Smooth muscle cell of the brain vasculature (primary cell): ENCODE measurements at places on chromosomes 2 and 18.

GRCh38 chr18:394987-395362 is 105.5 kb downstream of the COLEC12 start:
- no peak for DNase-seq

- no peak for DNase-seq
These were observed 198.1 kb upstream of the SLC39A10 start for GRCh38 chr2:195458936-195459335.

- no peak for DNase-seq
These were observed 360.9 kb downstream of the ERBB4 start for GRCh38 chr2:212177724-212178123.

DNA sequence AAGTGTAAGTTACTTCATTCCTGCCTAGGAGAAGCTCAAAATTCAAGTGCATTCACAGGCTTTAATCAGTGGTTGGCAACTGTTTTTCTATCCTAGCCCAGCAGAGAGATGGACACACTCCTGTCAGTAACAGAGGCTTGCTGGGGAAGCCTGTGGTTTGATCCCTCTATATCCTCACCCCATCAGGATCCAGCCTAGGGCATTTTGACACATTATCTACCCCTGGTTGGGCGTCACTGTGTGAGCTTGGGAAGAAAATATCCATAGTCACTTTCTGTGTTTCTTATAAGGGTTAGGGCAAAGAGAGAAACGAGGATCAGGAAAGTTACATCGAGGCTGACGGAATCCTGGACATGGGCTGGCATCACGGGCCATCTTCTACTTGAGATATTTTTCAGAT is 10.0 kb downstream of the NT5DC4 start:
- DNase-seq = no peak

GRCh38 chr2:17373741-17374140 is 144.5 kb downstream of the RAD51AP2 start:
- no peak for DNase-seq

DNA sequence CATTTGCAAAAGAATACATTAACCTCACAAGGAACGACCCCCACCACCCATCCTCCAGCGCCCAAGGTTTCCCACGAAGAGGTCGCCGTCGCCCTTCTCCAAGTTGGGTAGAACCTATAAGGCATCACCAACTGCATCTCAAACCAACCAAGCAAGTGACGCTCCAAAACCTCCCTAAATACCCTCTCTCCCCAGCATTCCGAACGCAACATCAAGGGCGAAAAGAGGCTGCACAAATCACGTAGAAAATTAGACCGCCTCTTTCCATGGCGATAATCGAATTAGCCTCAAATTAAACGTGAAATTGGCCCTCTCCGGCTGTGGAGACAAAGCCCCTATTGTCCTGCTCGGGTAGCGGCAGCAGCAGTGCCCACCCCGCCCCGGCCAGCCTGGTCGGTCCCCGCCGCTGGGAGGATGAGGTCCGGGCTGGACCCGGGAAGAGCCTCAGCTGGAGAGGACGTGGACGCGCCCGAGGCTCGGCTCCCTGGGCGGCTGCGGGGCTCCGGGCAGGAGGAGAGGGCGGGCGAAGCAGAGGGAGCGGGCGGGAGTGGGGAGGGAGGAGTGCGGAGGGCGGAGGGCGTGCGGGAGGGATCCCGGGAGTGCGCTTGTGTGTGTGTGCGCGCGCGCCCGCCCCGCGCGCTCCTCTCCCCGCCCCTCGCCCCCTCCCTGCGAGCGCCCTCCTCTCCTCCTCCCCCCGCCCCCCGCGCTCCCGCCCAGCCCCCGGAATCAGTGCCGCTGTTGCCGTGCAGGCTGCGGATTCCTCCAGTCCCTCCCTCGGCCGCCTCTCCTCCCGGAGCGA is at the start of gene SPTBN1:
SPTBN1 (plus strand) TSS at position 765 of the 799 bp plus-strand sequence. CDS start 70,092 bp downstream, outside the sequence.
- DNase-seq = peak; percentile 72

DNA sequence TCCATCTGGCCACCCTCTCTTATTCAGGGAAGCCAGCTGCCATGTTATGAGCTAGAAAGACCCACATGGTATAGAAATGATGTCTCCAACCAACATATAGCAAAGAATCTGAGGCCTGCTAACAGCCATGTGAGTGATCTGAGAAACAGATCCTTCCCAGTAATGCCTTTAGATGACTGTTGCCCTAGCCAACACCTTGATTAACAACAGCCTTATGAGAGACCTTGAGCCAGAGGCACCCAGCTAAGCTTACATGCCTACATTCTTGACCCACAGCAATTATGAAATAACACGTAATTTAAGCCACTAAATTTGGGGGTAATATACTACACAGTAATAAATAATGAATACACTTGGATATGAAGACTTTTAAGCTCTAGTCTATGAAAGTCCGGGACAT is 13.0 kb downstream of the KANSL1L start:
- DNase-seq = no peak

- DNase-seq = no peak
These were observed 587 bp downstream of the SUMO1 start for GRCh38 chr2:202237787-202238233.

GRCh38 chr18:8895987-8896619 is 190.7 kb downstream of the MTCL1 start:
- DNase-seq = no peak

GRCh38 chr2:150045601-150046000 is 441.9 kb downstream of the RND3 start:
- no peak for DNase-seq

DNA sequence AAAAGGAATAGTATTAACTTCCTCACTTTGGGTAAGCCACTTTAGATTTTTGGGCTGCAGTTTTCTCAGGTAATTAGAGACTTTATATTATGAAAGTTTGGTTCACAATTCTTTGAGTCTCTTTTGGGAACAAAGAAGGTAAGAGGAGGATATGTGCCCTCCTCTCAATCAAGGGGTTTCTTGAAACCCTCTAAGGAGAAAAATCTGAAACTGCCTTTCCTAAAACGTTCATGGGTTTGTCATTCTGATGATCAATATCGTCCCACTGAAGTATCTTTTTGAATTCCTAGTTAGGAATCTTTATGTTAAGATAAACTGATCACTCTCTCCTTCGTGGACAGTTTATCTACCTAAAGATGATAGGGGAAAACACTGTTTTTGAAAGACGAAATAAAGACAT is 42.4 kb upstream of the AKAIN1 start:
- DNase-seq = no peak

DNA sequence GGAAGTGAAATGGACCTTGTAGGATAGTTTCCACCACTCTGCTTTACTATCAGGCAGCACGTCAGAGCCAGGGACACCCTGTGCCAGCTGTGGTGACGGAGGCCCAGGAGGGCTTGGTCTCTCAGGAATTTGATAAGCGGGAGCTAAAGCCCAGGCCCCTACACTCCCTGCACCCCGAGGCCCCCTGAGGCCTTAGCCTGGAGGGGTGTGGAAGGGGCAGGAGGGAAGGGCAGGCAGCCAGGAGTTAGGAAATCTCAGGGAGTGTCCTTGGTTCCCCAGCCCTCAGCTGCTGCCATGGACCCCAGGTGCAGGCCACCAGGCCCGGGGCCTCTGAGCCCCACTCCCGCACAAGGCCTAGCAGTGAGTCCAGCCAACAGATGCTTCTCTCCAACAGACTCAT is 38.2 kb downstream of the PDIA6 start:
- DNase-seq = no peak

- DNase-seq = no peak
These were observed 2.6 kb upstream of the STON1 start for GRCh38 chr2:48527226-48527885.

- DNase-seq = no peak
These were observed 15.0 kb upstream of the CTDP1 start for GRCh38 chr18:79664525-79665125.

DNA sequence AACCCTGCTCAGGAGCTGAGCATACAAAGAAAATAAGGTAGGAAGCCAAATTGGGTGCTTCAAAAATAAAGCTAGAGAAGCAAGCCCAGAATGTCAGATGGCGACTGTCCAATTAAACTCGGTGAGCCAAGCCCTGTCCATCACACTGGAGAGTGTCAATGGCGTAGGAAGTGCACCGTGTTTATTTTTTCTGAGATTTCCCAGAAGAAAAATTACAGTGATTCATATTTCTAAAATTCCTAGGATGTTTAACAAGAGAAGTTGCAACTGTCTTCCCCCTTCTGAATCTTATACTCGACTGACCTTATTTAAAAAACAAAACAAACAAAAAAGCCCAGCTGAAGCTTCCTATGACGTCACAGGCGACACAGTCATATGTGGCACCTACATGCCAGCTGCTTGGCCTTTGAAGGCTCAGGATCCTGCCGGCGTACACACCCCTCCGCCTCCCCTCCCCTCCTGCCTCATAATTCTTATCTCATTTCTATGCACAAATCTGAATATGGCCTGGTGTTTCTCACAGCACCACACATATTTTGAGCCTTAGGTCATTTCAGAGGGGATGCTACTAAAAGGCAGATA is 60.8 kb downstream of the MBP start:
- DNase-seq = peak; percentile 84

DNA sequence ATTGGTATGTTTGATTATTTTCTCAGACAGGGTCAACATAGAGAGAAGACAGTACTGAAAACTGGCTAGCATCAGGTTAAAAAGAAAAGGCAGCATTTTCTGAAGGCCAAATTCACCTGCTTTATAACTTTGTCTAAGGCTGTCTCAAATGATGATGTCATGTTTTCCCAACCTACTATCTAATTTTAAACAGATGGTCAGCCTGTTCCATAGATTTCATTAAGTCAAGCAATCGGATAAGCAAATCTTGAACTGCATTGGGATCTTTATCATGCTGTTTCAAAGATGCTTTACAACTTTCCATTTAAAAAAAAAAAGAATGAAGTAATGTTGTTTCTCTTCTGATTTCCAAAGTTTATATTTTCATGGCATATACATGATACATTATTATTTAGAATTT is 56.3 kb upstream of the SPOPL start:
- no peak for DNase-seq

- no peak for DNase-seq
These were observed 58.3 kb downstream of the RDH14 start for GRCh38 chr2:18502142-18502541.

DNA sequence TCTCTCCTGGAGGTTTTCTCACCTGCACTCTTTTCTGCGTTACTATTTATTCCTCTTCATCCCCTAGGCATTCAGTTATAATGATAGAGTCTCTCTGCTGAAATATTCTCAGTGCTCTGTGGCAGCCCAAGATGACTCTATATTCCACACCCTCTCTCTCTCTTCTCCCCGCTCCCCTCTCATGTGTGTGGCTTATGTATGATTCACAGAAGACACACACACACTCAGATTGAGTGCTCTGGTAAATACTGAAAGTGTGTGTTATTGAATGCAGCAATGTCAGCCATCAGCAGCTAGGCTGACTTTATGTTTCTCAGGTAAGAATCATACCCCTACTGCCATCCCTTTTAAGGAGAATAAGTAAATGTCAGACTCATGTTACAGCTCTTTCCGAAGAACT is 201.2 kb downstream of the SLC4A10 start:
- no peak for DNase-seq

GRCh38 chr2:160700021-160700814 is 206.6 kb upstream of the RBMS1 start:
- no peak for DNase-seq

- DNase-seq = no peak
These were observed 296.6 kb upstream of the CRIM1 start for GRCh38 chr2:36058953-36059352.

GRCh38 chr18:75400366-75400765 is 27.1 kb downstream of the SMIM21 start:
- DNase-seq = no peak

GRCh38 chr18:79625195-79625923 is 54.2 kb upstream of the CTDP1 start:
- DNase-seq = no peak

GRCh38 chr2:111219285-111219684 is 98.6 kb downstream of the BCL2L11 start:
- DNase-seq = no peak

DNA sequence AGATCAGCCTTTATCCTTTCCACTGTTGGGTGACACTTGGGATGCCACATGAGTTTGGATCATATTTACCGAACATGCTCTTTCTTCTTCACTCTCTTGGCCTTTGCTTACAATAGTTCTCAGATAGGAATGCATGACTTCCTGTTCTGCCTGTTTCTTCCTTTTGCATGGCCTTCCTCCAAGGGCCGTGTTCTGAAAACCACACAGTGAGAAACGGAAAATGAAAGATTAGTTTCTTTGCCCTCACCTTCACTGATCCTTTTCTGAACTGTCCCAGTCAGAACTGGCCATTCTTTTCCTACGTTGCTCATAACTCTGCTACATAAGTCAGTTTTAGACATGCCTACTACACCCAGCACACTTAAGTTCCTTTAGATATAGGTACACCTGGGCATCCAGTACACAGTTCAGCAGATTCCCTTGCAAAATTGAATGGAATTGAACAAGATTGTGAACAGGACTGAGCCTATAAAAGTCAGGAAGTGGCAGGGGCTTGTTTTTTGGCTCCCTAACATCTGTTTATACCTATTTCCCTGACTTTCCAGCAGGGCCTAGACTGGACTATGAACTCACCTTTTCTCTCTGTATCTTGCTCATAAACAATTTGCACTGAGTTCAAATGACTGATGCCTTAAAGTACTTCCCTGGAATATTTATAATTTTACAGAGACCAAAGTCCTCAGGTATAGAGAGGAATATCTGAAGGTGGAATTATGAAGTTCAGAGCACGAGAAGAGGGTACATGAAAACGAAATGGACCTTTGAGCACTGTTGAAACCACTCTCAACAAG is 186.4 kb upstream of the ST6GAL2 start:
- no peak for DNase-seq

DNA sequence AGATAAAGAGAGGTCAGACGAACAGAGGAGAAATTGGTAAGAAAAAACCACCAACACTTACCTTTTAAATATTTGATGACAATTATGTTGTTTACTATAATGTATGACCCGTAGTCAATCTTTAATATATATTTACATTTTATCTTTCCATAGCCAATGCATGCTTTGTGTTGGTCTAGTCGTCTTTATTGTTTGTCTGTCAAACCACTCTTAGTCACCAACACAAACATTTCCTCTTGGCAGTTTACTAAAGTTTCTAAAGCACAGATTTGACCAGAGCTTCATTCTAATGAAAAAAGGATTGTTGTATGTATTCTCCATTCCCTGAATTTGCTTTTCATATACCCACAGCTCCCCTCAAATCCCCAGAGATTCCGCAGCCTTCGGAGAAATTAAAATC is 784.7 kb upstream of the PIK3C3 start:
- DNase-seq = no peak

- DNase-seq = no peak
These were observed 446.6 kb downstream of the IRS1 start for GRCh38 chr2:226352941-226353560.

- DNase-seq = no peak
These were observed 23.6 kb downstream of the SULT1C3 start for GRCh38 chr2:108263401-108263800.

DNA sequence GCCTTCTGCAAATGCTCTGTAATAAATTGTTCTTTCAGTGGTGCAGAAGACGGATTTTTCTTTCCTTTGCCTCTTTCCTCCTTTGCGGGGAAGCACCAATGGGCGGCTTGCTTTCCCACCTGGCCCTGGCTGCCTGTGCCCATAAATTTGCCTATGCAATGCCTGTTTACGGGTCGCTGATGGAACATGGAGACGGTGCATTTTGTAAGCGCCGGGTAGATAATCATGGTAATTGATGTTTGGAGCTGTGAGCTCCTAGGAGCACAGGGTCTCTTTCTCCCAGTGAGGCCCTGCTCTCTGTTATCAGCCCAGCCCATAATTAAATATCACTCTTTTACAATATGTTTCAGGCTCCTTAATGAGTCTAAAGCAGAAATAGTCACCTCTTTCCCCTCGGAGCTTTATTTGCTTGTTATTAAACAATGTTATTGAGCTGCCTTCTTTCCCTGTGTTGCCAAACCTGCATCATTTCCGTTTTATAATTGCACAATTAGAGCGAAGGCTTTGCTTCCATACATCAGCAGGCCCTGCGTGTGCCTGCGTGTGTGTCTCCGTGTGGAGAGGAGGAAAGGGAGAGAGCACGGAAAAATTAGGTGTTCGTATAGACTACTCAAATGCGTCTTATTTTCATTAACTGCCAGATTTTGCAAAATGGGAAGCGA is 437.4 kb upstream of the POU3F3 start:
- DNase-seq = no peak
